ENCODE measurements at places on chromosomes 12 and 14.
A peak's percentile ranks its signal among the peaks of the same experiment; 100 is the strongest.

DNA sequence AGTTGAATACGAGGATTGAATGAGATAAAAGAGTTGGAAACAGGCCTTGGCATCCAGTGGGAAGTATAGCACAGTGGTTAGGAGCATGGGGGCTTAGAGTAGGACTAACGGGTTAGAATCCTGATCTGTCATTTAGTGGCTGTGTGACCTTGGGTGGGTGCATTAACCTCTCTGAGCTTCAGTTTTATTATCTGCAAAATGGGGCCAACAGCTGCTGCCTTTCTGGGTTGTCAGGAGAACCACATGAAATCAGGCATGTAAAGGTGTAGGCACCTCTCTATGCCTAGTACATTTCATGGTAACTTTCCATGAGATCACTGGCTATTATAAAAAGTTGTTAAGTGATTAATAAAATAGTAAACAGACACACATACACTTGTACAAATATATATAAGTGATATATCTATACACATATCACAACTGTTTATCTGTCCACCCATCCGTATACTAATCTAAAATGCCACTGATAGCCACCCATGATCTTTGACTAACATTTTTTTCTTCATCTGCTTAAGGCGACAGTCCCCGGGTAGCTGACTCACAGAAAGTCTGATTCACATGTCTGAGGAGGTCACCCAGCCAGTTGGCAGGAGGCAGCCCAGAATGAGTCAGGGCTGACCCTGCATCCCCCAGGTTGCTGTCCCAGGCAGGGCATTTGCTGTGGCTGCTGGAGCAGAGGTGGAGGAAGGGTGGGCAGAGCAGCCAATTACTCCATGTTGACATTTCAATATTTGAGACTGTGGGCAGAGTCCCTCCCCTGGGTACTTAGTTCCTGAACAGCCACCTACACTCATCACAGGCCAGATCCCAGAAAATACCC lies 125.6 kb upstream of the NOS1 start:
- peak; percentile 12 for DNase-seq

DNA sequence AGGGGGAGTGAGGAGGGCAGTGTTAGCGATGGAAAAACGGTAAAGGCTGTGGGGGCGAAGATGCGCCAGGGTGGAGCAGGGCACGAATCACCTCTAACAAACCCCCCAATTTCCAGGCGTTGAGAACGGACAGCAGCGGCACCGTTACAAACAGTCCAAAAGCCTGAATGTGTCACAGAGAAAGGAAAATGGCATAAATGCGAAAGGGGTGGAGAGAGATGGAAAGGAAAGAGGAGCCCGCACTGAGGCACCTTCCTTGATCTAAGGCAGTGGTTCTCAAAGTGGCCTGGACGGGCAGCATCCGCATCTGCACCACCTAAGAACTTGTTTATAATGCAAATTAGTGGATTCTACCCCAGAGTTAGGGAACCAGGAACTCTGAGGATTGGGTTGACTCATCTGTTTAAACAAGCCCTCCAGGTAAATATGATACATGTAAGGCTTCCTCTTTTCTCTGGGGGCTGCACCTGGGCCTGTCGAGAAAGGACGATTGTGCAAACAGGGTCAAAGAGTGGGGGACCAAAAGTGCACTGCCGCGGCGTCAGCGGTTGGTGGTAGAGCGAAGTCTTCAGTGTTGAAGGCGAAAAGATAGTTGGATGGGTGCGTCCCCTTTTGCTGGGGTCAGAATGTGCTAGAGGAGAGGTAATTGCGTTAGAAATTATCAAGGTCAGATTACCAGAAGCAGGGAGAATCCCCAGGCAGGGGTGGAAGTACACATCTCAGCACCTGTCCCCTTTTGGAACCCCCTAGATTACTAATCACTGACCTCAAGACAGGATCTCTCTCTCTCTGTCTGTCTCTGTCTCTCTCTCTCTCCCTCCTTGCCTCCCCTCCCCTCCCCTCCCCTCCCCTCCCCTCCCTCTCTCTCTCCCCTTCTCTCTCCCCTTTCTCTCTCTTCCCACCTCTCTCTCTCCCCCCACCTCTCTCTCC lies 1.3 kb upstream of the KCNH5 start:
- no peak for DNase-seq

- DNase-seq: no peak
Observed at GRCh38 chr12:124453419-124454351, 113.7 kb downstream of the NCOR2 start.

GRCh38 chr12:110575326-110575725 lies 7.8 kb downstream of the PPTC7 start:
- no peak for DNase-seq

GRCh38 chr14:61188978-61189808 lies 91.9 kb downstream of the TMEM30B start:
- DNase-seq: peak; percentile 8

- no peak for DNase-seq
Observed at GRCh38 chr14:34857689-34858449, 17.3 kb downstream of the BAZ1A start.

GRCh38 chr14:91245029-91245428 lies 525 bp upstream of the GPR68 start:
- no peak for DNase-seq

Measured in C1 segment of cervical spinal cord (tissue), 14 donors.